ENCODE measurements at places on chromosomes 12 and 14. TPM values are rescaled to one million over a fixed set of nuclear protein-coding genes. Genes with fewer than 3 reads are reported as not detected.

DNA sequence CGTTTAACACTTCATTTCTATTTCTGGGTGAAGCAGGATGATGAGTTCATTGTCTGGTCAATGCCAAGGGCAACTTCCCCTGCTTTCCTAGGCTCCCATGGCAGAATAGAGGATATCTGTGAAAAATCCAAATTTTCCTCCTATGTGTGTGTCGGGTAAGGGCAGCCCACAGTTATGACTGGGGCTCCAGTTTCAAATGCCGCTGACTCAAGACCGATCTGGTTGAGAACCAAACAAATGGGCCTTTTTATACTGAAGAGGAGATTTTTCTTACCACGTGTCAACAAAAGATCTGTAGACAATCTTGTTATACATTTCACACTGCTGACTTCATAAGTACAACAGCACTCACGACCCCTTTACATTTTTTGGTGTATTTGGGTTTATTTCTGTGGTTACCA is 120.8 kb downstream of the CHST11 start:
- peak; percentile 55 for DNase-seq

- DNase-seq, result peak; percentile 40
Measured at GRCh38 chr14:25488961-25489360, 439.0 kb upstream of the STXBP6 start.

- DNase-seq, result no peak
Measured at GRCh38 chr14:62796431-62796830, 248.8 kb downstream of the KCNH5 start.

DNA sequence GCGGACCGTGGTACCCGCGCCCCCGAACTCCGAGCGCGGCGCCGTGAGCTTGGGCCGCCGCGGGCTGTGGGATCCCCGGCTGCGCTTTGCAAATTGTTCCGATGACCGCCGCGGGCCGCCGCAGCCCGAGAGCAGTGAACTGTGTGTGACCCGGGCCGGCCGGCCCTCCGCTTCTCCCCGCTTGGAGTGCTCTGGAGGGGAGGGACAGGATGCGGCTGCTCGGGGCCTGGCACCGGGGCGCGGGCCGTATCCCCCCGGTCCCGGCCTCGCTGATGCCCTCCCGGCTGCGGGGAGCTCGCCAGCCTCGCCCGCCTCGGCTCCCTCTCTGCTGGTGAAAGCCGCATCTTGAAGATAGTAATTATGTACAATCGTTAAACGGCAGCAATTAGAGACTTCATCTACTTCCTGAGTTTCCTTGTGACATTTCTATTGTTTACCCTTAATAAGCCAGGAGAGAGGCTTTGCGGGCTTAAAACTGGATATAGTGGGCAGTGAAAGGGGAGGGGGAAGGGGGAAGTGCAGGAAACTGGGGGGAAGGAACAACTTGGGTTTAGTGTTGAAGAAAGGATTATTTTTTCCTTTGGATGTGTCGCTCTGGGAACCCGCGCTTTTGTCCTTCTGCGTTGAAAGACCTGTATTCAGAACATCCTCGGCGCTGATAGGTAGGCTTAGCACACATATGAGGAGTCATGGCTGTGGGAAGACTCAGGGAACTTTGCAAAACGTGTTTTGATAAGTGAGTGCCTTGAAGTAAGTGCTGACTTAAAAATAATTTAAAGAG is 1.2 kb downstream of the PELI2 start:
- DNase-seq, result no peak

- DNase-seq, result no peak
Measured at GRCh38 chr12:57927086-57927485, 14.3 kb upstream of the ATP23 start.

Gene AQP2
- 0.11 TPM for polyA plus RNA-seq

All from muscle of back (tissue), 13 donors.